ENCODE measurements at places on chromosomes 2 and 18.

DNA sequence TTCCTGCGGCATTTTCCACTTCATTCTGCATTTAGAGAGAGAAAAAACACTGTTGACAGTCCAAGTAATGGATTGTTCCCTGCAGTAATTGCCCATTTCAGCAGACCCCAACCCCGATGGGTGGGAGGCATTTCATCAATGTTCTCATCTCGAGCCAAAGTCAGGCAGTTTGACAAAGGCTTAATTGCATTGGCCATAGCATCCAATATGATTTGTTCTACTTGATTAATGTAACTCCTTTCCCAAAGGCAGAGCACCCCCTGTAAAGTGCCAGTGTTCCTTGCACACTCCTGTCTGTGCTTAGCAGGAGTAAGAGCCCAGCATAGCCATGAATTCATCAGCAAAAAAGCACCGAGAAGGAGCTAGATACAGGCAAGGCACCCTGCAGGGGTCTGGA, 174.4 kb downstream of the SEPTIN10 start:
- DNase-seq: no peak

- no peak for DNase-seq
These were observed 51.4 kb downstream of the VSNL1 start for GRCh38 chr2:17591846-17592245.

DNA sequence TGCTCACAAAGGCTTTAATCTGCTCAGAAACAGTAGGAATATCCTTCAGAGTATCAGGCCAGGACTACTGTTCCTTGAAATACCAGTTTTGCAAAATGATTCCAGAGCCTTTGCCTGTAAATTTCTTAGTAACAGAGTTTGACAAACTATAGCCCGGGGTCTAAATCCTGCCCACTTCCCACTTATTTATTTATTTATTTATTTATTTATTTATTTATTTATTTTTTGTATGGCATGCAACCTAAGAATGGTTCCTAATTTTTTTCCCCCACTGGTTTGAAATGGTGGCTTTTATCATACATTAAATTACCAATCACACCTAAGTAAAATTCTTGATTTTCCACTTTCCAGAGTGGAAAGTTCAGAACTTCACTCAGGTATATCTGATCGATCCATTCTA, 45.6 kb downstream of the KCNG3 start:
- DNase-seq: no peak

DNA sequence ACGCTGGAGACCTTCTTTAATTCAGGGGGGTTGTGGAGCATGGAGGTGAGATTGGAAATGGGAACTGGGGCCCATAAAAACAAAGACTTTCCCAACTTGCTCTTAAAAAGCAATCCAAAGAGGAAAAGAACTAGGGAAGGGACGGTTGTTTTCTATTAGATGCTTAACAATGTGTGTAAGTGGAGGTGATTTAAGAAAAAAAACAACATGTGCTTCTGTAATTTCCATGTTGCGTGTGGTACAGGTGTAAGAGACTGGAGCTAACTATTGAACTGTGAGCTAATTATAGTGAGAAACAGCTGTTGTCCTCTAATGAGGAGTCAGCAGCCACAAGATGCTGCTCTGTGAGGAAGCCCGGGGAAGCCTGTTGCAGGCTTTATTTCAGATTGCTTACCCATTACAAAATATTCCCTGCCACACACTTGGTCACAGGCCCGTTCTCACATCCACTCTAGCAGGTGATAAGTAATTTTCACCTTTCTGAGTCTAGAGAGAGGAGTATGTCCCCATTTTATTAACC, 280.6 kb upstream of the PARD3B start:
- no peak for DNase-seq

DNA sequence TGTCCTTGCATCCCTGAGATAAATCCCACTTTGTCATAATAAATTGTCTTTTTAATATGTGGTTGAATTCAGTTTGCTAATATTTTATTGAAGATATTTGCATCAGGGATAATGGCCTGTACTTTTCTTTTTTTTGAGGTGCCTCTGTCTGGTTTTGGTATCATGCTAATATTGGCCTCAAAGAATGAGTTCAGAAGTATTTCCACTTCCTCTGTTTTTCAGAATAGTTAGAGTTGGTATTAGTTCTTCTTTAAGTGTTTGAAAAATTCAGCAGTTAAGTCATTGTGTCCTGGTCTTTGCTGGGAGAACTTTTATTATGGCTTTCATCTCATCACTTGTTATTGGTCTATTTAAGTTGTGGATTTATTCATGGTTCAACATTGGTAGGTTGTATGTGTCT, 464.1 kb upstream of the CRIM1 start:
- no peak for DNase-seq

GRCh38 chr2:174051741-174052583, 86.8 kb upstream of the SP3 start:
- no peak for DNase-seq

DNA sequence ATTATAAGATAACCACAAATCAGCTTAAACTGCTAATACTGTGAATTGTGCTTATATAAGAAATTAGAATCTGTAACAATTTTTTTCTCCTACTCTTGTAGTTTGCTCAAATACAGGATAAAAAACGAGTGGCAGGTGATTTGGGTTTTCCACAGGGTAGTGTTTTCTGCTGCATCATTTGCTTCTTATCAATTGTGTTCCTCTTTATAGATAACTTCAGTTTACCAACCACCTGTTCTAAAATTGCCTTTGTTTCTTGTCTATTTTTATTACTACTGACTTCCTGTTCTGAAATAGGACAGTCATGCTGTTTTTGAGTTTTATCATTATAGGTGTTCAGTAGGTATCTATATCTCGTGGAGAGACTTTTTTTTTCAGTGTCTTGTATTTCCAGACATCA, 56.9 kb downstream of the MFSD6 start:
- DNase-seq: peak; percentile 60

GRCh38 chr2:210421916-210422315, 54.6 kb downstream of the LANCL1 start:
- no peak for DNase-seq
